Right cardiac atrium (tissue), 5 donors: ENCODE measurements at places on chromosomes 6 and 20. TPM values are rescaled to one million over a fixed set of nuclear protein-coding genes. Genes with fewer than 3 reads are reported as not detected.

DNA sequence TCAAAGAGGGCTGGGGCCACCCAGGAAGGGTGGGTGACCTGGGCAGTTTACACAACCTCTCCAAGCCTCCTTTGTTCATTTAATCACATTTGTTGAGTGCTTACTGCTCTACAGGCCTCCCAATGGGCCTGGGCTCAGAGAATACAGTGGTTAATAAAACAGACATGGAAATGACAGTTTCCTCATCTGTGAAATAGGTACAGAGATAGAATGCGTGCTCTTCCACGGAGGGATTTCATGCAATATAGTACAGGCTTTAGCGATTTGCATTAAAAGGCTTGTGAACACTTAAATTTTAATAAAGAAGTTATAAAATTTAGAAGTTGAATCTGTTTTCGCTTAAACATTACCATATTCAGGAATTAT is 802 bp upstream of the FERMT1 start:
- DNase-seq, result no peak

The TMC2 gene
- total RNA-seq, result not detected

- no peak for DNase-seq
These were observed 36.5 kb downstream of the ATP9A start for GRCh38 chr20:51731731-51732095.

The FERMT1 gene
- 1.8 TPM for total RNA-seq

DNA sequence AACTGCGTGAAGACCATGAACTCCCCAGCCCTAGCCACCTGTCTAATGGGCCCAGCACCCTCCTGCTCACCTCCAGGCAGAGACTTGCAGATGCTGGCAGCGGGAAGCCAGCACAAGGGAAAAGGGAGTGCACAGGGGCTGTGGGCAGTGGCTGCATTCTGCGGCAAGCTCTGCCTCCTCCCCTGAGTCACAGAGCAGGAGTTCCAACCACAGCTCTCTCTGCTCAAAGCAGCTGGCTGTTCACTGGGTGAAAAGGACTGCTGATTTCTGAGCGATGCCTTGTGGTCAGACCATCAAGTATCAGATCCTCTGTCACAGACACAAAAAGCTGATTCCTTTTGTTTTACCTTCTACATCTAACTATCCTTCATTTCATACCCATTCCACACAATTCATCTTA is 10.5 kb downstream of the NKX2-2 start:
- no peak for DNase-seq

The SNRNP48 gene
- 17.6 TPM for total RNA-seq

DNA sequence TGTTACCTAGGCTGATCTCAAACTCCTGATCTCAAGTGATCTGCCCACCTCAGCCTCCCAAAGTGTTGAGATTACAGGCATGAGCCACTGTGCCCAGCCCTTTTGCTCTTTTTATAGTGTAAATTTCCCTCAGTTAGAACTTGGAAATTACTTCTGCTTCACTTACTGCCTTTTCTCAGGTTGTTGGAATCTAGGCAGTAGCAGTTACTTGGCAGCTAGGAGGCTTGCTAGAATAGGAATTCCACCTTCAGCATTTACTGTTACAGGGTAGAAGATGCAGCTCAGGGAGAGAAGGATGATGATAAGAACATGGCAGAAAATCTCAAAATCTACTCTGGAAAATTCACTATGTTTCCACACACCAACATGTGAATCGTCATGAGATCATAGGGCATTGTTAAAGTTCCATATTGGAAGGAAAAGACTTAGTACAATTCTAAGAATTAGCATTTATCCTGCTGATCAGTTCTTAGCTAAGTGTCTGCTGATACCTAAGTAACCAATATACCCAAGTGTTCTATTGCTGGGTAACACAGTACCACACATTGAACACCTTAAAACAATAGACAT is 182.2 kb downstream of the SLC16A10 start:
- DNase-seq, result no peak

DNA sequence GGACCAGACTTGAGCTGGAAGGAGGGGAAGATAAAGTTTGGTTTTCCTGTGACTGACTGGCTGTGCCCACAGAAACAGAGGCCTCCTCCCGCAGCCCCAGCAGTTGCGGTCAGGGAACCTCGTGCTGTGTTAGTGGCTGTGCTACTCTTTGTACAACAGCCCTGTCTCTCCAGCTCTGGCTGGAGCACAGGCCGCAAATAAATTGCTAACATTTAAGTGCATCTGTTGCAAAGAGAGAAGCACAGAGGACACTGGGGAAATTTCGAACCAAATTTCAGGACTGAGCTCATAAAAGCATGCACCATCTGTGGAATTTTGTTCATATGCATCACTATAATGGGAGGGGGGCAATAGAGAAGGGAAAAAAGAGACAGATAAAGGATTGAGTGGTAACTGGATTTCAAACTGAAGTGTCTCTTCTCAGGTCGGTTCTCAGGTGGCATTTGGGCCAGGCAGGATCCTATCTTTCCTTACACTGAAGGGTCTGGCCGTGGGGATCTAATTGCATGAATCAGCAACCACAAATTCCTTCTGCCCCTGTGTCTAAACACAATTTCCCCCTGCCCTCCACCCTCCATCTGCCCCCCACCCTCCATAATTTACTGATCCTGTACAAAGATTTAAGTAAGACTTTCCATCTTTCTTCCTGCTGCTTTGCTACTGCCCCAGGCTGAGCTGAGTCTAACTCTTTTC is 88.9 kb upstream of the ATXN1 start:
- DNase-seq, result no peak

DNA sequence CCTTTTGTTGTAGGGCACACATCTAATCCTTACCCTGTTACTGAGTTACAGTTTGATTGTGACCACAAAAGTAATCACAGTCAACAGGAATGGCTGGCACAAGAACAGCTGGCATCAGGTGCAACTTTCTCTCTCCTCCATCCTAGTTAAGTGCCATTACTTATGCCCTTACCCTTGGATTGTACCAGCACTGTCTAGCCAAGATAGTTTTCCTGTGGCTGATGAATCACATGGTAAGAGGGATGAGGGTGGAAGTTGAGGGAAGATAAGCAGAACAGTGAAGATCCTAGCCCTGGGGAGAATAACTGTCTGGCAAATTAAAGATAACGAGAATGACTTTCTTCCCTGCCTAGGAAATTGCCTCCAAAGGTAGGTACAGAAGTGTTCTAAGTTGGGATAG is 42.0 kb downstream of the RNF217 start:
- peak; percentile 48 for DNase-seq

GRCh38 chr6:107114926-107115694 is at the start of gene BEND3:
Gene BEND3 (minus strand): TSS chr6:107115515. CDS start chr6:107099285, 16,230 bp downstream.
- peak; percentile 77 for DNase-seq

- DNase-seq, result no peak
These were observed 14.3 kb downstream of the SYNCRIP start for GRCh38 chr6:85628353-85628752.
